ENCODE measurements at places on chromosomes 12 and 14.
A peak's percentile ranks its signal among the peaks of the same experiment; 100 is the strongest.

DNA sequence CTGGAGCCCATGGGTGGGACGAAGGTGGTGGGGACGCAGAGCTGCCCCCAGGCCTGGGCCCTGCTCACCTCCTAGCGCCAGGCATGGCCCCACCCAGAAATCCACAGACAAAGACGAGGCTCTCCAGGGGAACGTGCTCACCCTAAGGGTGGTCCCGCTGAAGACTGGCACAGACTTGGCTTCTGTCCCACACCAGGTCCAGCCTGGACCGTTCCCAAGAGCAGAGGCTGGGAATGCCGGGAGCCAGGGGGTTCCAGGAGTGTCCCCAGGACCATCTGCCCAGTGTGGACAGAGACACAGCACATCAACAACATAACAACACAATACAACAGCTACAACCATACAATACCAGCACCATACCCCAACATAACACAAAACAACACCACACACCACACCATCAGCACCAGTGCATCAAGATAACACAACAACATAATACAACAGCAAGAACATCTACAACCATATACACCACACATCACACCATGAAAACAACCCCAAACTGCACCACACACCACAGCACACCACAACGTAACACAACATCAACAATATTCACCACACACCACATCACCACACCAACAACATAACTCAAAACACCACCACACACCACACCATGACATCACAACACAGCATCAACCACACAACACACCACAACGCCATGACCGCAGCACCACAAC, 329.6 kb downstream of the ADGRD1 start:
- no peak for DNase-seq

- DNase-seq = no peak
Measured at GRCh38 chr14:76673261-76673660, 88.0 kb upstream of the VASH1 start.

- no peak for DNase-seq
Measured at GRCh38 chr12:31368666-31369361, 42.9 kb upstream of the SINHCAF start.

GRCh38 chr12:67780580-67781084, 132.1 kb downstream of the DYRK2 start:
- no peak for DNase-seq

GRCh38 chr12:12673296-12673695, 22.7 kb downstream of the GPR19 start:
- DNase-seq = no peak

DNA sequence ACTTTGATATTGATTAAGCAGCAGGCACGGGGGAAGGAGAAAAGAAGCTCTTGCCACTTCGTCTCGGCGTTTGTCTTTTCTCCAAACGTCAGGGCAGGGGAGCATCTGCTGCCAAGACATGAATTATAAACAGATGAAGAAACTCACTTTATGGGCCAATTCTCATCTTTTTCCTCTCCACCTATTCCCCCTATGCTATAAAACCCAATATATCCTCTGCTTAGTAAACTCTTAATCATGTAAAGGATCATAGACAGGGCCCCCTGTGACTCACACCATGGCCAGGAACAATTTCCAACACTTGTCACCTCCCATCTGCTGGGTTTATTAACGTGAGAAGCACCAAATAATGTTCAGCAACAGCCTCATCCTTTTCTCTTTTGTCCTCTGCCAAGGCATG, 1092.1 kb upstream of the TMEM132C start:
- no peak for DNase-seq

DNA sequence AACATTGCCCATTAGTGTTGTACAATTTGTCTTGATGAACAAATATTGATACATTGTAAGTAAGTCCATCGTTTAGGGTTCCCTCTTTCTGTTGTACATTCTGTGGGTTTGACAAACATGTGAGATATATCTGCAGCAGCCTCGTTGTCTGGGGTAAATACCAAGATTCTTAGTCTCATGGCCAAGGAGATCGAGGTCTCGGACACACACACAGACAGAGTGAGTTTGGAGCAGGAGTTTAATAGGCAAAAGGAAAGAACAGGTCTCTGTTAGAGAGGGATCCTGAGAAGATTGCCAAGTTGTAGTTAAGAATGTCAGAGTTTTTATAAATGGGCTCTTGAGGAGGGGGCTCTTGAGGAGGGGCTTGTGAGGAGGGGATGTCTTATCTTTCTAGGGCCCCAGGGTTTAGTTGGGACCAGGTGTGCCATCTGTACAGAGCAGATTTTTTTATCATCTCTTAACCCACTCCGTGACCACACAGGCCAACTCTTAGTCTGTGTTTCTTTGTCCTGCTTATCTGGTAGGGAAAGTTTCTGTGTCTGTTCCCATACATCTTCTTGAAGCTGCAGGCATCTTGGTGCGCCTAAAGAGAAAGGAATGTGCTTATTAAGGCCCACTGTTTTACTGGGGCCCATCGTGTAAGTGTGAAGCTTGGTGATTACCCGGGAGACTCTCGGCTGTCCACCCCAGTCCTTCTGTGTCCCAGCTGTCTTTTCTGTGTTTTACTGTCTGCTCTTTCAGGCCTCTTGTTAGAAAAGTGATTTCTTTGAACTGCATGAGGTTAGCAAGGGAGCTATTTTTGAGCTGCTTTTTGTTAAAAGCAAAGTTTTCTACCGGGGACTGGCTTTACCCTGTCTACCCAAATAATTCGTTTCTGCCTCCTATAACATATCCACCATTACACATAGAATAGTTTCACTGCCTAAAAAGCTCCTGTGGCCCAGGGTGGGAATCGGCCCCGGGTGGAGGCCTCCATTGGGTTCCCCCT, 22.4 kb upstream of the CLEC2D start:
- DNase-seq = no peak

DNA sequence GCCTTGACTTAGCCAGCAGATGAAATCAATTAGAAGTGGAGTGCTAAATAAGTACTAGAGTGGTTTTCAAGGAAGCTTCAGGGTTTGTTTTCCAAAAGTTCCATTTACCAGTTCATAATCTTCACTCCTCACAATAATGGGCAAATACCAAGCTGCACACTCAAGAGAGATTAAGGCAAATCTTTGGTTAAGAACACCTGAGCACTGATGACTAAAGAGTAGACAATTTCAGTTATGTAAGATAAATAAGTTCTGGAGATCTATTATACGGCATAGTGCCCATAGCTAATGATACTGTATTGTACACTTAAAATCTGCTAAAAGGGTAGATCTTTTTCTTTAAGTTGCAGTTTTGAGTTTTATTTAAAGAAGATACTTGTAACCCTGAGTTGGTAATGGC, 125.0 kb downstream of the ARMH4 start:
- DNase-seq = no peak

- DNase-seq = no peak
Measured at GRCh38 chr12:24062642-24063245, 113.3 kb upstream of the SOX5 start.

- no peak for DNase-seq
Measured at GRCh38 chr14:87411370-87411769, 581.6 kb downstream of the GALC start.

GRCh38 chr14:61409782-61410181, 88.4 kb downstream of the PRKCH start:
- DNase-seq = no peak

- DNase-seq = no peak
Measured at GRCh38 chr12:123971770-123972456, 718 bp downstream of the CCDC92 start.

- no peak for DNase-seq
Measured at GRCh38 chr12:79415746-79416435, 274.9 kb downstream of the PAWR start.

GRCh38 chr12:124147575-124147974, 147.3 kb upstream of the RFLNA start:
- DNase-seq = no peak

- DNase-seq = no peak
Measured at GRCh38 chr12:92552412-92553108, 150.2 kb upstream of the PLEKHG7 start.

DNA sequence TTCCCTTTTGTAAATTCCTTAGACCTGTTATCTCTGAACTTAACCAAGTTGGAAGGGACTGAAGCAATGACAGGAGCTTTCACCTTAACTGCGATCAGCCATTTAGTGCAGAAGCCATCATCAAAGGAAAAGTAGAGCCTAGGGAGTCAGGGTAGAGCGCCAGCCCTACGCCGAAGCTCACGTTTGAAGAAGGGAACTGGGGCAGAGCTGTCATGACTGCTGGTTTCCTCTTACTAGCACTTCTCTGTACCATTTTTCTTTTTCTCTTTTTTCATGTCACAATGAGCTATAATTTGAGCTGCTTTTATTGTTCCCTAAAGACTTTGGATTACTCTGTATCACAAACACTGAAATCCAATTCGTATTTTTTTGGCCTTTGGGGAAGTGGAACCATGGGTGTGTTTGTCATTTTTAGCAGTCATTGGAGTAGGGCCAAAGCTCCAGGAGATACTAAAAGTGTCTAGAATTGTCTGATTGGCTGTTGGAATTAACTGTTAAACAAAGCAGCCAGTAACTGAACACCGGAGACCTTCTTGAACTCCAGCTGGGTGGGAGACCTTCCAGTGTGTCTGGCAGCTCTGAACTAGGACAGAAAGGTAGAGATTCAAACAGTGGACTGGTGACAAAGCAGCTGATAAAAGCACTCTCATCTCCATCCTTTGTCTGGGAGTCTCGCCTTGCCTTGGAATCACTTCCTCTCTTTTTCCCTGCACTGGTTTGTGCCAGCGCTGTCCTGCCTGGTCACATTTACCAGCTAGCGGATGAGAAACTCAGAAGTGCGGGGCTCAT, 9.1 kb downstream of the MTRFR start:
- DNase-seq = peak; percentile 51

- no peak for DNase-seq
Measured at GRCh38 chr12:6747216-6747615, 5.7 kb downstream of the MLF2 start.

GRCh38 chr12:2912216-2912575, 21.5 kb downstream of the TULP3 start:
- DNase-seq = no peak

- DNase-seq = peak; percentile 4
Measured at GRCh38 chr14:64060648-64061096, 207.9 kb downstream of the SYNE2 start.

DNA sequence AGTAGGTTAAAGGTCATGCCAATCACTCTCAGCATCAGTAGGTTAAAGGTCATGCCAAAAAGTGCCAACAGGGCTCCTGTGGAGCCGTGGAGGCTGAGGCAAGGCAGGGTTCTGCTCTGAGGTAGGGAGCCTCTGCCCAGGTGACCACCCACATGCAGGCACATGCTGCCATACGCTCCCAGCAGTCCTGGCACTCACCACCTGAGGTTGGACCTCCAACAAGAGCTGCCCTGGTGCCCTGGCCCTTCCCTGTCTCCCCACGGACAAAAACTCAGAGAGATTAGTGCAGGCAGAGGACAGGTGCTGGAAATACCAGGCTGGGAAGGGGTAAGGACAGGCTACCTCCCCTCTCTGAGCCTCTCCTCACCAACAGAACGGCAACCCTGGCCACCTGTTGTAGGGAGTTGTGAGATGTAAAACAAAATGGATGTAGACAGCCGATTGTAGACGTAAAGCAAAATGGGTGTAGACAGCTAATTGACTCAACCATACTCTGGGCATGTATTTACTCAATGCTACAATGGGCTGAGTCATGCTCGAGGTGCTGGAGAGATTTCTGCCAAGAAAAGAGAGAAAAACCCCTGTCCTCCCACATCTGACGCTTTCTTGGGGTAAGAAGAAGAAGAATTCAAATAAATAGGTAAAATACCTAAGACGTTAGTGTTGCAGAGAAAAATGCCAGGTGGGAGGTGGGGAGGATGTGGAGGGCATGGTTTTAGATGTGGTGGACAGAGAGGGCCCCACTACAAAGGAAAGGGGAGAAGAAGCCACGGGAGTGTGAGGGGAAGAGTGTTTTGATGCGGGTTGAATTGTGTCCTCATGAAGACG, 32.4 kb downstream of the LTBP2 start:
- DNase-seq = no peak

- no peak for DNase-seq
Measured at GRCh38 chr12:128606051-128606450, 217.7 kb downstream of the SLC15A4 start.

- DNase-seq = no peak
Measured at GRCh38 chr12:96194576-96194889, 358 bp downstream of the ELK3 start.

DNA sequence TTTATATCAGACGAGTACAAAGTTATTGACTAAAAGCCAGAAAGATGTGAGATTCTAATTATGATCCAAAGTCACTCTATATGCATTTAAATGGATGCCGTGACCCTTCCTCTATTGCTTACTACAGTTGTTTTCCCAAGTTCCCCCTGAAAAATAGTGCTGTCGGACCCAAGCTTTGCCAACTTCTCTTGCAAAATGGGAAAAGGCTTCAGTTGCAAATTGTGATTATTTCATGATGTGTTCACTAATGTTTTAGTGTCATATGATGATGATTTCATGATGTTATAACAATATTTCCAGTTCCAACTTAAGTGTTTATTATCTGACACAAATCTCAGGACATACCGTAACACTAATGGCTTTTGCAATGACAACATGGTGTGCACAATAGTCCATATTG, 534.6 kb upstream of the ATP2B1 start:
- no peak for DNase-seq

GRCh38 chr12:67890726-67891258, 98.5 kb upstream of the IFNG-AS1 start:
- DNase-seq = no peak

GRCh38 chr12:65524666-65525065, 246.2 kb downstream of the MSRB3 start:
- DNase-seq = no peak
